ENCODE measurements at places on chromosomes 6 and 20. TPM values are rescaled to one million over a fixed set of nuclear protein-coding genes. Genes with fewer than 3 reads are reported as not detected.

Gene SLC18B1
- 3.2 TPM for total RNA-seq

Gene PHIP
- 35.3 TPM for total RNA-seq

Gene DAAM2
- total RNA-seq: not detected

Gene GRIK2
- not detected for total RNA-seq

Gene DST
- 13.0 TPM for total RNA-seq

Gene ULBP2
- 2.9 TPM for total RNA-seq

Gene CASP8AP2
- 33.2 TPM for total RNA-seq

Gene ULBP1
- total RNA-seq: 2.0 TPM

Gene CEP162
- 11.2 TPM for total RNA-seq

Gene TNNC2
- total RNA-seq: not detected

Gene LINC00237
- total RNA-seq: not detected

Gene SEL1L2
- total RNA-seq: not detected

Gene NOTCH4
- total RNA-seq: 0.37 TPM

Gene ADGRF4
- not detected for total RNA-seq

Gene EYA4
- total RNA-seq: not detected

Gene BPI
- total RNA-seq: not detected

Gene SLC17A9
- 2.5 TPM for total RNA-seq

Gene SLC32A1
- not detected for total RNA-seq

Gene GSTA4
- total RNA-seq: 4.8 TPM

Gene SYCP2
- total RNA-seq: 7.6 TPM

Gene SAMD3
- total RNA-seq: 57.6 TPM

Gene ESR1
- total RNA-seq: 3.6 TPM

Gene SERINC3
- 82.0 TPM for total RNA-seq

Gene LTB
- total RNA-seq: 2,468 TPM

Gene TMEM14C
- 56.4 TPM for total RNA-seq

Gene IL17F
- total RNA-seq: 1.5 TPM

Gene GHRH
- not detected for total RNA-seq

Gene C20orf204
- 14.7 TPM for total RNA-seq

Gene LGSN
- not detected for total RNA-seq

Gene TPX2
- 79.9 TPM for total RNA-seq

Data from T-helper 1 cell treated with Interleukin-12 subunit alpha and Interleukin-12 subunit beta and Interleukin-4 antibody, amounts not matched to agents 30 ng/mL and 1 ng/mL, for 36 hours (primary cell).